CD4-positive, alpha-beta T cell treated with Interleukin-10 for 1 hour (primary cell): ENCODE measurements at places on chromosomes 13 and 19.

DNA sequence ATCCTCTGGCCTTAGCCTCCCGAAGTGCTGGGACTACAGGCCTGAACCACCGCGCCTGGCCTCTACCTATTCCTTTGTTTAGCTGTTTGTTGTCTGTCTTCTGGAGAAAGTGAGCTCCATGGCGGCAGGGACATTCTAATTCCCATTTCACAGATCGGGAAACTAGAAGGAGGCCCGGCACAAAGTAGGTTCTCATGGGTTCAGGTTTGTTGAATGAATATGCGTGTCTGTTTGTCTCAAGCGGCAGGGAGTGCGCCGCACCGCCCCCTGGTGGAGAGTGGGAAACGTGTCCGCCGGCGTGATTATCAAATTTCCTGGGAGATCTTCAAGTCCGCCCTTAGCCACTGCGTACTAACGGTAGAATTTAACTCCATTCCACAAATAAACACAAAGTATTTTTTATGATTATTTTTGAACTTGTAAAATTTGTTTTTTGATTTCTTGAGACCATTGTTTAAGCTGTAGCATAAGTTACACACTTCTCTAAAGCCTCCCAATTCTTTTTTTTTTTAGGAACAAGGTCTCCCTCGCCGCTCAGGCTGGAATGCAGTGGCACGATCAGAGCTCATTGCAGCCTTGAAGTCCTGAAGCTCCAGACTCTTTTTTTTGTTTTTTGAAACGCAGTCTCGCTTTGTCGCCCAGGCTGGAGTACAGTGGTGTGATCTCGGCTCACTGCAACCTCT lies 8.9 kb upstream of the CCDC9 start:
- DNase-seq = peak; percentile 82

DNA sequence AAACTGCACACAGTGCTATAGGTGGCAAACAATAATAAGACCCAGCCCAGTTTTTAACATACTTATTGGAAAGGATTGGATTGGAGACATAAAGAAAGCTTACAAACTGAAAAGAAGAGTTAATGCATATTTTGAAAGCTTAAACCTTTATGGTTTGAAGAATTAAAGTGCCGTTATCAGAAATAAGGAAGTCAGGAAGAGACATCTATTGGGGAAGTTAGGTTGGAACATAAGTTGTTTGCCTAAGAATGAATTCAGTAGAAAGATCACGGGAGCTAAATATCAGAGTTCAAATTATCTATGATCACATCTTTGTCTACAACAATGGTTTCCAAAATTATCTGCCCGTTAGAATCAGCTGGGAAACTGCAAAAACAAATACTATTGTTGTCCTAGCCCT lies 767.9 kb downstream of the PCDH9 start:
- DNase-seq = no peak

- no peak for DNase-seq
Observed at GRCh38 chr13:90835826-90836225, 511.7 kb upstream of the MIR17HG start.

- no peak for DNase-seq
Observed at GRCh38 chr13:77714119-77714755, 16.8 kb downstream of the SLAIN1 start.

DNA sequence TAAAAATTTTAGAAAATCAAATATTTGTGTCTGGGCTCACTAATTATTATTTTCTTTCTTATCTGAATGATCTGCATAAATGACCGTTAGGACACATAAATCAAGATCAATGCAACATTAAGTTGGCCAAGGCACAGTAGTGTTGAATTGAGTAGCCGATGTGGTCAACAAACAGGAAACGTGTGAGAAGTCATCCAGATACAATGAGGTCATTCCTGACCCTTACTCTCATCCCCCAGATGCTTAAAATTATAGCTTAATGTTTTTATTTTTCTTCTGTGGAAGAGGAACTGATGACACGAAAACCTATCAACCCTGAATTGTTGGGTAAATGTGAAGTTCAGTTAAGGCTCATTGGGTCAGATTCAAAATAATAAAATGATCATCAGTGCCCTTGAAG lies 222.9 kb downstream of the RFC3 start:
- no peak for DNase-seq

- no peak for DNase-seq
Observed at GRCh38 chr13:95740979-95741320, 64.0 kb downstream of the DNAJC3 start.

GRCh38 chr19:45215391-45216191 lies 29.6 kb downstream of the EXOC3L2 start:
- DNase-seq = no peak

DNA sequence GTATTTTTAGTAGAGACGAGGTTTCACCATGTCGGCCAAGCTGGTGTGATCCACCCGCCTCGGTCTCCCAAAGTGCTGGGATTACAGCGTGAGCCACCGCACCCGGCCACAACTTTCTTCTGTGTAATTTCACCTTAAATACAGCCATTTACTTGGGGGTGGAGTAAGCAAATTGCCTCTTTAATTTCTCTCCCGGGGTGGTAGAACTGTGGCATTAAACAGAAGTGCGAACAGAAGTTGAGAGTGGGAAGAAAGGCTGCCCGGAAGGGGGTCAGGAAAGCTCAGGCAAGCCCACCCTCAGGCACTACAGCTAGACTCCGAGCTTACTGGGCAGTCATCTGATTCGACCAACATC lies 475 bp upstream of the DNAJC15 start:
- DNase-seq = no peak

GRCh38 chr19:49212016-49212701 lies 54.6 kb downstream of the TRPM4 start:
- no peak for DNase-seq

- DNase-seq = peak; percentile 51
Observed at GRCh38 chr13:97223711-97224541, 1.8 kb downstream of the MBNL2 start.

GRCh38 chr13:38409771-38410170 lies 60.1 kb downstream of the UFM1 start:
- no peak for DNase-seq

- DNase-seq = no peak
Observed at GRCh38 chr13:49638030-49638743, 9.9 kb downstream of the ARL11 start.

DNA sequence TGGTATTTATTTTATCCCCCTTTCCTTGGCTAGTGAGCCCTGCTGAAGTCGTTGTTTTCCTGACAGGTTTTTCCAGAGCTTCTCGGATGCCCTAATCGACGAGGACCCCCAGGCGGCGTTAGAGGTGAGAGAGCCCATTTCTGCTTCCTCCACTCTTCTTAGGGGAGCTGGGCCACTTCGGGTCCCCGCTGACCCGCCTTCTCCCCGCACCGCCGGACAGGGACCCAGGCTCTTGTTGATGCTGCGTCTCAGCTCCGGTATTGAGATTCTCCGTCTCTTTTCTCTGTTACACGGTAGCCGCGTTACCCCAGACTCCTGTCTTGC lies 306 bp downstream of the SUGT1 start:
- DNase-seq = no peak

DNA sequence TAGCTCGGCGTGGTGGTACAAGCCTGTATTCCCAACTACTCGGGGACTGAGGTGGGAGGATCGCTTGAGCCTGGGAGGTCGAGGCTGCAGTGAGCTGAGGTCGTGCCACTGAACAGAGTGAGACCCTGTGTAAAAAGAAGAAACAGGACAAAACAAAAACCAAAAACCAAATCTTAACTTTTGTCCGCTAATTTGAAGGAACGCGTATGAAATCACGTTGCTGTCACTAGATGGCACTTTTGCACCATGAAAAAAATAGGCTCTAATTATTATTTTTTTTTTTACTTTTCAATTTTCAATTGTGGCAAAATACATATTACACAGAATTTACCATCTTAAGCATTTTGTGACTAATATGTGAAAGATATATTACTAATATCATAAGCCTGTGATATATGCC lies 17.6 kb upstream of the ZNF835 start:
- DNase-seq = no peak

- no peak for DNase-seq
Observed at GRCh38 chr13:71939186-71939585, 72.2 kb upstream of the DACH1 start.

DNA sequence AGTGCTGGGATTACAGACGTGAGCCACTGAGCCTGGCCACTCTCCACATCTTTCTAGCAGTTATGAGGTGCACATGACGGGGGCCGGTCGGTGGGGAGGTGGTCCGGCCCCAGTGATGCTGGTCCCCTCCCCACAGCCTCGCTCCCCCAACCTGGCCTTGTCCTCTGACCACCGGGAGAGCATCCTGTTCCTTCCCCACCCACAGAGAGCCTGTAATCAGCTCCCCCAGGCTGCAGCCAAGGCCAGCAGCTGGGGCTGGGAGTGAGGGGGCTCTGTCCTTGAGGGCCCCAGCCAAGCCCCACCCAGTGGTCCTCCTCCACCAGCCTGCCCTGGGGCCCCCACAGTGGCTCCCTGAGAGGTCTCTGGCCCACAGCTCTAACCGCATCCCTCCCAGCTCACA lies 3.0 kb upstream of the INSL3 start:
- no peak for DNase-seq

- no peak for DNase-seq
Observed at GRCh38 chr13:78497702-78498355, 105.5 kb downstream of the POU4F1 start.

- no peak for DNase-seq
Observed at GRCh38 chr19:35777086-35777841, 1.9 kb downstream of the ARHGAP33 start.

GRCh38 chr13:33794576-33794975 lies 23.4 kb upstream of the RFC3 start:
- no peak for DNase-seq

- DNase-seq = peak; percentile 72
Observed at GRCh38 chr19:47032171-47032811, 12.7 kb downstream of the NPAS1 start.

- no peak for DNase-seq
Observed at GRCh38 chr13:45691251-45691650, 10.9 kb upstream of the CBY2 start.

DNA sequence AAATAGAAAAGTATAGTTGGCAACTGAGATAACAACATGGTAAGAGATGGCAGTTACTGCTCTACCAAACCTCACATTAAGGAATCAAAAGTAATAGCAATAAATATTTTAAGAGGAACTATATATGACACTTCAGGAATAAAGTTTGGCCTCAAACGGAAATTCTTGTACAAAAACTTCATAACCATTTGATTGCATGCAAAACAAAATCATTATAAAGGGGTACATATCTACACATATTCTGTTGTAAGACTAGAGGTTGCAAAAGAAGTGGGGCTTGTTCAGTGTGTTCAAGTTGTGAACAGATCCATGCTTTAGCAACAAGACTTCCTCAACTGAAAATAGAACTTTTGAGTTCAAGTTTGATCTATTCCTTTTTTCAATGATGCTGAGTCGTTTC lies 133.5 kb upstream of the MIR17HG start:
- DNase-seq = no peak

DNA sequence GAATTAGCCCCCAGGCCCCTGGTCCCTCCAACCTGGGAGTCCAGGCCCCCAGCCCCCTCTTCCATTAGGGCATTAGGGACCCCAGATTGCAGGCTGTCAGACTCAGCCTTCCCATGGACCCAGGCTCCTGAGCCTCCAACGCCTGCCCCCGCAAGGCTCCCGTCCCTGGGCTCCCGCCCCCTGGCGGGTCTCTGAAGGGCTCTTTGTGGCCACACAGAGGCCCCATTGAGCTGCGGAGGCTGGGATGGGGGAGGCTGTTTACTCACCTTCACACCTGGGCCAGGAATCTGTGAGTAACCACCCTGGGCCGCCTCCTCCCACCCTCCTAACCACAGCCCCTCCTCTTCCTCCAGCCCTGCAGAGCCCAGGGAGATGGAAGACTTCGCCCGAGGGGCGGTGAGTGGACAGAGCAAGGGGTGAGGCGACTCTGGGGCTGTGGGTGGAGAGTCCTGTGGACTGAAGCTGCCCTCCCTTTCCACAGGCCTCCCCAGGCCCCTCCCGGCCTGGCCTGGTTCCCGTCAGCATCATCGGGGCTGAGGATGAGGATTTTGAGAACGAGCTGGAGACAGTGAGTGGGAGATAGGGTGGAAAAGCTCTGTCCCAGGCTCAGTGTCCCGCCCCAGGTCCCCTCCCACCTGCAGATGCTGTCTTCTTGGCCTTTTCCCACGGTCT lies 4.9 kb downstream of the ARHGEF1 start:
- DNase-seq = peak; percentile 84

DNA sequence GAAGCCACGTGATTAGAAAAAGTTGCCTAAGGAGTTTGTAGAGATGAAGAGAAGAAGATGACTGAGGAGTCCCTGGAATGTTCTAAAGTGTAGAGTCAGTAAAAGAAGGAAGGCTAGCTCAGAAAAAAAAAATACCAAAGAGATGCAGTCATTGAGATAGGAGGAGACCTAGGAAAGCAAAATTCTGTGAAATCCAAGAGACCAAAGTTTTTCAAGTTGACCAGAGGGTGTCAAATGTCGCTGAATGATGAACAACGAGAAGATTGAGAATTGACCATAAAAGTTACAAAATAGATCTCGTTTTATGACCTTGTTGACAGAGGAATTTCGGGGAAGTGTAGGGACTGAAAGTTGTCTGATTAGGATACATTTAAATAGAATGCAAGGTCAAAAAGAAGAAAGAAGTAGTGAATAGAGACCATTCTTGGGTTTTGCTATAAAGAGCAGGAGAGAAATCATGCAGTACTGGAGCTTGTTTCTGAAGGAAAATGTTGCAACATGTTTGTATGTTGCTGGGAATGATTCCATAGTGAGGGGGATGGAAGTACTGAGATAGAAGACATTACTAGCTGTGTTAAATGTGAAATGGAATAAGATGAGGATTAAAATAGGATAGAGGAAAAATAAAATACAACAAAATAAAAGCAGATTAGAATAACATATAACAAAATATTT lies 30.2 kb upstream of the HTR2A start:
- no peak for DNase-seq
